T-helper 17 cell (primary cell): ENCODE measurements at places on chromosomes 3 and 15.
A peak's percentile ranks its signal among the peaks of the same experiment; 100 is the strongest.

DNA sequence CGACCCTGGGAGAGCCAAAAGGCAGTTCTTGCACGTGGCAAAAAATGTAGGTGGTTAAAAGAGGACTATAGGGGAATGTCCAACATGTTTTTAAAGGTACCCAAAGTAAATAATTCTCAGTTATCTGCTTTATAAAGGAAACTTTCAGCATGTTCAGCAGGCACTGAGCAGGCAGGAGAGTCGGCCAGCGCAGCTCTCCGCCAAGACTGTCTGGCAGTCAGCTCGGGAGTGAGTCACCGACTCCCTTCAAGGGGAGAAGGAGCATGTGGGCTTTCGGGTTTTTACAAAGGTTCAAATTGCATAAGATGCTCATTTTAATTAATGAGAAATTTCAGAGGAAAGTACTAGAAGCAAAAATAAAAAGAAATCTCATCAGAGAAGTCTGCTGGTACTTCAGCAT, 7.0 kb downstream of the GABRA5 start:
- H3K4me1 ChIP-seq, result no peaks in the 10 kb centered on the region
- DNase-seq, result no peak
- no peaks in the 10 kb centered on the region for H3K27me3 ChIP-seq
- H3K36me3 ChIP-seq, result no peaks in the 10 kb centered on the region

DNA sequence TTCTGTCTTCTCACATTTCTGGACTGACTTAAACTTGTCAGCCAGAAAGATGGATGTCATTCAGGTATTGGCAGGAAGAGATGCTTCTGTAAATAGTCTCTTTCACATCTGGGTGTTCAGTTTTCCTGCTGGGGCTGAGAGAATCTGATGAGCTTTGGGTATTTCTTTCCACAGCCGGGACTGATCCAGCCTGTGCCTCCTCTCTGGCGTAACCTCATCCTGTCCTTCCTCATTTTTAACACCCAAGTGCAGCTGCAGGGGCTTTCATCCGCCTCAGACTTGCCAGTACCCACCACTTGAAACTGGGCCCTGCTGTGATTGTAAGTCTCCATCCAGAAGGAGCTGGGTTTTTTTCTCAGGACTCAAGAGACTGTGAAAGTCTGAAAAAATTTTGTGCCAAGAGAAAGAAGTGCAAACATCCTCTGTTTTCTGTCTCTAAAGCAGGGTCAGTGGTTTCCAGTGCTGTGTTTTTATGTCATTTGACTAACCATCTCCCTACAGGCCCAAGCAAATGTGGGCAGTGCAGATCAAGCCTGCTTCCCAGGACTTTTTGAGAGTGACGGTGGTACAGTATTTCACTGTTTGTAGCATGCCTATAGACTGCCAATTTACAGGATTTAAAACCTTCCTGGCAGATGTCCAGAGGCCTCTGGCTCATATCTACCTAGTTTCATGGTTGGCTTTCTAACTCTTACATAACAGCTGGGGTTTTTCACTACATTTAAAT, 342.7 kb downstream of the PTPRG start:
- H3K27ac ChIP-seq, result no peak overlapping the region
- no peaks in the 10 kb centered on the region for H3K4me1 ChIP-seq
- no peaks in the 10 kb centered on the region for H3K27me3 ChIP-seq

GRCh38 chr15:45641374-45641781, 6.5 kb downstream of the SQOR start:
- H3K27me3 ChIP-seq, result no peaks in the 10 kb centered on the region
- H3K36me3 ChIP-seq, result peaks cover 7% of the 10 kb centered on the region
- no peak for DNase-seq
- no peak overlapping the region for H3K4me3 ChIP-seq
- peak overlapping the region; percentile 67 for H3K27ac ChIP-seq
- H3K4me1 ChIP-seq, result peaks cover 63% of the 10 kb centered on the region

GRCh38 chr3:8853081-8853480, 83.7 kb upstream of the OXTR start:
- H3K4me1 ChIP-seq, result no peaks in the 10 kb centered on the region
- H3K27ac ChIP-seq, result no peak overlapping the region
- no peak overlapping the region for H3K4me3 ChIP-seq
- peaks cover 2% of the 10 kb centered on the region for H3K36me3 ChIP-seq
